ENCODE measurements at places on chromosomes 7 and 10.

DNA sequence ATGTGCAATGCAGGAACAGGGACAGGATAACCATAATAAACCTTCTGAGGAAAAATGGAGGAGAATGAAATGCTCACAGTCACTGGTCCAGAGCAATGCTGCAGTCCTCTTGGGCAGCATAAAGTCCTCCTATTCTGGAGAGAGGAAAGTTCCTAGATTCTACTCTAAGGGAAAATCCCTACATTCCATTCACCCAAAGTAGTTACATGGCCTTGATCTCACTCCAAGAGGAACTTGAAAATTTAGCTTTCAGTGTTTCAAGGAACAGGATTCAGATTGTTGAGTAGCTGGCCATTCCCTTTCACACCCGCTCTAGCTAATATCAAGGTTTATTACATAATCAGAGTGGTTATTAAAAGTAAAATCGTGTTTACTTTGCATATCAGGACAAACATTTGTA, 168.3 kb downstream of the CHRM2 start:
- no peak for DNase-seq

DNA sequence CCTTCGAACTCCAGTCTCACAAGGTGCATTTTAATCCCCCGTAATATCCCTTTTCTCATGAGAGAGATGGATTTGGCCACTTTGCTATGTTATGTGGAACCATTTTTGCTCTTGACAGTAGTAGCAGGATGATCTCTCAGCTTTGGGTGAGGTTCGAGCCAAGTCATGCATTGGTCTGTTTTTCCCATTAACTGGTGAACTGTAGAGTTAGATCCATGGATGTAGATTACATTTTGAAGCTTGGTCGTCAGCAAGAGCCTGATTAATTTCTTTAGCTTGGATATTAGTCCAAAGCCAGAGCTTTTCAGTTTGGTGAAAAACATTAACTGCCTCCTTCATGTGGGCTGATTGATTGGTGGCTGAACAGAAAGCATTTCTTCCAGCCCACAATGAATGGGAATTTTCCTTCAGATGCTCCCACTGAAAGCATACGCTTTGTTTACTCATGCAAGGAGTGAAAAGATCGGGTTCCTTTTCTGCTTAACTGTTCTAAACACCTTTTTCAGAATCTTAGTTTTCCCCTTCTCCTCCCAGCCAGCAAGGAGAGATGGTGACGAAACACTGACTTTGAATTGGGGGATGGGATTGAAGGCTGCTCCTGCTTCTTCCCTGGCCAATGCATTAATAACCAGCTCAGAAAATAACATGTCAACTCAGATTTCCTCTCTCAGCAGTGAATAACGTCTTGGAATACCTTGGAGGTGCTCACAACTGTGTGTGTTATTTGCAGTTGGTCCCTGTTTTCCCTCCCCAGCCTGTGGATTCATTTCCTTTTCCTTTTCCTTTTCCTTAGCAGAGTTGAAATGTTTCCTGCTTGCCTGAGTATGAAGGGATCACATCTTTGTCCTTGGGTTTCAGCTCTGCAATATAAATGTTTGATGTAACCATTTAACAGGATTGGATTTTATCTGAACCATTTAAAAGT, 351.8 kb upstream of the FZD8 start:
- no peak for DNase-seq

- no peak for DNase-seq
These were observed 252.4 kb upstream of the SEMA3A start for GRCh38 chr7:84446991-84447480.

- no peak for DNase-seq
These were observed 1.9 kb downstream of the VWDE start for GRCh38 chr7:12401538-12402364.

DNA sequence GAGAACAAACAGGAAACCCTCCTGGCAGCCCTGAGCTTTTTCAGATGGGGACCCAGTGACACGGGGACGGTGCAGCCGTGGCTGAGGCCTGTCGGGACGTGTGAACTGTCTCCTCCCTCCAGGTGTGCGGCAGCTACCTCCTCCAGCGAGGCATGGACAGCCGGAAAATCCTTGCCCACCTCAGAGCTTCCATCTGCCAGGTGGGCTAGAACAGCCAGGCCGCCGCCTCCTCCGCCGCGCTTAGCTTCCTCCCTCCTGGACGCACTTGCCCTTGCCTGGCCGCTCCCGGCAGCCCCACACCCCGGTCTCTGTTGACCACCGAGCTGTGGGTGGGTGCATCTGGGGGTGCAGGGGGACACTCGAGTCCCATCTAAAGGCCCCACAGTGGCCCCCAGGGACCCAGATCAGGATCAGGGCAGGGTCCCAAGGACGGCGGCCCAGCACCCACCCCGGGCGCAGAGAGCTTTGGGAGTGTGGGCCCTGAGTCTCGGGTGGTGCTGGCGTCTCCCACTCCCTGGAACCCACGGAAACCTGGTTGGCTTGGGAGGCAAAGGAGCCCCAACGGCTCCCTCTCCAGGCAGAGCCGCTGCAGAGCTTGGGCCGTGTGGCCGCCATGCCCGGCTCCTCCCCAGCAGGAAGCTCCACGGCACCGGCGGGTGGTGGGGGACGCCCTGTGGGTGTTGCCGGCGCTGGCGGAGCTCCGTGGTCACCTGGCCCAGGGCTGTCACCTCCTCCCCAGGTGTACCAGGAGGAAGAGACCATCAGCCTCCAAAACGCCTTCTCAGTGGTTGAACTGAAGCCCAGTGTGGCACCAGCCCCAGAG, 32.9 kb upstream of the UTF1 start:
- no peak for DNase-seq

DNA sequence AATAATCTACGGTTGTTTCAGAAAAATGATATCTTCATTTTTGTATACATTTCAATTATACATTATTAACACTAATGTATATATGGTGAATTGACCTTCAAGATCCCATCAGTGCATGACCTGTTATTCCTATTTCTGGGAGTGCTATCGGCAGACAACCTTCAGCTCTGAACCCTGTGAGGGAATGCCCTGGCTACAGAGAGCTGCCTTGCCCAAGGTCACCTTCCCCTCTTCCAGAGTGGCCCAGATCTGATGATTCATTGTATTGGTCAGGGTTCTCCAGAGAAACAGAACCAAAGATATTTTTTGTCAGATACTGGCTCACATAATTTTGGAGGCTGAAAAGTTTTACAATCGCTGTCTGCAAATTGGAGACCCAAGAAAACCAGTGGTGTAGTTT, 235.5 kb downstream of the ZNF92 start:
- no peak for DNase-seq

- DNase-seq, result no peak
These were observed 99.6 kb upstream of the DIP2C start for GRCh38 chr10:788796-789748.

GRCh38 chr7:44375236-44375699, 49.9 kb upstream of the CAMK2B start:
- DNase-seq, result no peak

DNA sequence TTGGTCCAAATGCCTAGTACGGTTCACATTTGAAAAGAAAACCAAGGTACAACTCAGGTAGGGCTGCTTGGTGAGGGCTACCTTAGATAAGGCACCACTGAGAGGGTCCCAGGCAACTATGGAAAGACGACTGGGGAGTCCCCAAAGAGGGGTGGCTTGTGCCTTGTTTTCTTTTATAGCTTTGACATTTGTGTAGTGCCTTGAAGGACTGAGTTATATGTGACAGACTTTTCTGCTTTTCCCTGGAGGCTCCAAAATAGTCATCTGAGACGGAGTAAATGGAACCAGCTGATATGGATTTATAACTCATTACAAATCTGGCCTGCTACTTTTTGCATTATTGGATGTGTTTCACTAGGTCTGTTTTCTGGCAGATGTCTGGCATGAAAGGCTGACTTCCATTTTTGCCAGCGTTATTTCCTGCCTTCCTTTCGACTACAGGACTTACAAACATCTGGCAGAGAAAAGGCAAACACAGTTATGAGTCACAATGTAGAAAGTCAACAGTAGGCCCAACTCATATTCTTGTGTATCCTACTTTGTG, 88.2 kb upstream of the IMMP2L start:
- no peak for DNase-seq

GRCh38 chr7:77326131-77326530, 90.0 kb downstream of the GSAP start:
- no peak for DNase-seq

GRCh38 chr10:110864662-110865140, 7.0 kb upstream of the PDCD4 start:
- DNase-seq, result no peak

DNA sequence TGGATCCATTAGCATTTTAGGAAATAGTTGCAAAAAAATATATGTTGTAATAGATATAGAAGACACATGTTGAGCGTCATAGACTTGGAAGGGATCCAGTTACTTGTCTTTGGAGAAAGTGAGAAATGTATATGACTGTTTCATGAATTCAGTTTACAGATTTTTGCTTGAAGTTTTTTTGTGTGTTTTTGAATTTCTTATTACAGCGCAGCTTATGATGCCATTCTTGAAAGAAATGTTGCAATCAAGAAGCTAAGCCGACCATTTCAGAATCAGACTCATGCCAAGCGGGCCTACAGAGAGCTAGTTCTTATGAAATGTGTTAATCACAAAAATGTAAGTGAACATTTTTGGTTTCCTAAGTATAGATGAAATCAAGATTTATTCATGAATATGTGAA, 98.2 kb downstream of the MAPK8 start:
- peak; percentile 24 for DNase-seq

DNA sequence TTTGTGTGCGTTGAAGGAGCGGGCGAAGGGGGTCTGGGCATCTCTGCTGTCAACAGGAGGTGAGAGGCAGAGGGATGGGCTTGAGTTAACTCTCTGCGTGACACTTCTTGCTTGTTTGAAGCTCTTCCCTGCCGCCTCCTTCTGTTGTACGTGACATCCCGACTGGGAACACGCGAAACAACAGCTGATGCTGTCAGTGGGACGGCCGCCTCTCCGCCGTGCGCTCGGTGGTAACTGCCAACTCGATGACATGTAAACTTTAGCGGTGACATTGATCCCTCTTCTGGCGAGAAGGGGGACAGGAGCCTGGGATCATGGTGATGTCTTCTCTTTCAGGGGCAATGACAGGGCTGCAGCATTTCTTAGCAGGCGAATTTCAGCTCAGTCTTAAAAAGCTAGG, 394.5 kb downstream of the TYW1 start:
- DNase-seq, result no peak

All from SK-N-MC (cell line).